Stimulated activated CD4-positive, alpha-beta T cell treated with anti-CD3 and anti-CD28 coated beads, Interleukin-12 subunit alpha, Interleukin-12 subunit beta, amount 100 ng/mL, for 4 hours (primary cell): ENCODE measurements at places on chromosomes 5 and 9.

DNA sequence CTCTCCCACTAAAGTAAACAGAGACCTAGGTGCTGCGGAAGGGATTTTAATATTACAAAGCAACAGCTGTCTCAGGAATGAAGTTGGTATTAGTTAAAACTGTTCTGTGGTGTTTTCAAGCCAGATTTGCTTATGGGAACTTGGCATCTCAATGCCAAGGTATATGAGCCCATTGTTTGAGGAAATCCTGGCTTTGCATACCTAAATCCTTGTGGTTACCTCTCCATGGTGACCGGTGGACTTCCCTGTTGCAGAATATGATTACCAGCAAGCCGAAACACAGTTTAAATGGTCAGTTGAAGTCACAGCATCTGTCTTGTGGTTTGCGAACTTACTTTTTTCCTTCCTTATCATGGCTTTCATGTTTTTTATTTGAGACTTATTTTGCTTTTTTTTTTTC is 62.3 kb upstream of the TXNDC8 start:
- no peak for DNase-seq

DNA sequence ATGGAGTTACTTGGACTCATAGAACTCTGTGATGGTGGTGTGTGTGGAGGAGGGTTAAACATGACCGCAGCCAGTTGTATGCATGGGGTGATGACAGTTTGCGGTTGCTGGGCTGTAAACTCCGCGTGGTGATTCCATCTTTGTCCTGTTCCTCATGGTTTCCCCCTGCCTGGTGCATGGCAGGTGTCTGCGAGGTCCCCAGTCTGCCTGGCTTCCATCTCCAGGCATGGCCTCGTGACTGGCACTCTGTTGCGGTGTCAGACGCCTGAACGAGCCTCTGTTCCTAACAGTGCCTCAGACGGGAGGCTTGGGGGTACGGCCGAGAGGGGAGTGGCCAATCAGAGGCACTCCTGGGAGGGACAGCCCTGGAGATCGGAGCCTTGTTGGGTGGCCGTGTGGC is 33.9 kb upstream of the SH3PXD2B start:
- DNase-seq: no peak

DNA sequence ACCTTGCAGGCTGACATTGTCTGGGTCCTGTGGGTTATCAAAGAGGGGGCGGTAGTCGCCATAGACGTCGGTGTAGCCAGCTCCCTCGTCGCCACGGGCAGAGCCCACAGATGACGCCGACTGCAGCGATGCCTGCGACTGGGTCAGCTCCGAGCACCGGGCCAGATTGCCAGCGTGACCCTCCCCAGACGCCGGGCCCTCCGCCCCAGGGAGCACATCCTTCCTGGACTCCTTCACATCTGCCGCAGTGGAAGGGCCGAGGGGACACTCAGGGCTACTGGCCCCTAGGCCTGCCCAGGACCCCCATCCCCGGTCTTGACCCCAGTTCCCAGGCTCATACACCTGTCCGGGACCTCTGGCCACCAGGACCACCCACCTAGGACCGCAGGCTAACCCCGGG is 13.9 kb downstream of the ABCA2 start:
- no peak for DNase-seq

GRCh38 chr9:83423815-83424707 is 114.1 kb downstream of the FRMD3 start:
- no peak for DNase-seq
